Pericardium fibroblast (primary cell): ENCODE measurements at places on chromosomes 6 and 20. TPM values are rescaled to one million over a fixed set of nuclear protein-coding genes. Genes with fewer than 3 reads are reported as not detected.

RAET1G gene
- total RNA-seq, result 0.82 TPM in 1 of 2 replicates, not detected in the other

MUCL3 gene
- not detected in 2 replicates for total RNA-seq

TSBP1 gene
- not detected in 2 replicates for total RNA-seq

TGM3 gene
- under 0.01 TPM in 1 of 2 replicates, not detected in the other for total RNA-seq

SEL1L2 gene
- not detected in 2 replicates for total RNA-seq

TXNDC5 gene
- total RNA-seq, result 237 and 440 TPM in 2 replicates

CNKSR3 gene
- total RNA-seq, result 5.7 and 6.0 TPM in 2 replicates
